ACHN (cell line): ENCODE measurements at places on chromosomes 5 and 9.

DNA sequence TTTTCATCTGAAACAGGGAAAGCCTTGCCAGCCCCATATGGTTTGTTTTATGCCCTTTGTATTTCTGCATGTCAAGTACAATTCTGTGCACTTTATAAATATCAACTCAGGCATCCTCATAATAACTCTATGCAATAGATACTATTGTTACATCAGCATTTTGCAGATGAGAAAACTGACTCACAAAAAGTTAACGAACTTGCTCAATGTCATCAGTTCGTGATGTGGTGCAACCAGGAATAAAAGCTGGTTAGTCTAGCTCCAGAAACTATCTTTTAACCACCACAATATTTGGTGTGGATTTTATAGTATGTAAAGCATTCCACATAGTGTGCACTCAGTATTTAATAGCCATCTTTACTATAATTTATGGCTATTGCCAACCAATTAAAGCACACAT lies 134.9 kb downstream of the MRPS30 start:
- no peak for DNase-seq

- no peak for DNase-seq
Observed at GRCh38 chr9:138105561-138106505, 228.3 kb downstream of the CACNA1B start.

DNA sequence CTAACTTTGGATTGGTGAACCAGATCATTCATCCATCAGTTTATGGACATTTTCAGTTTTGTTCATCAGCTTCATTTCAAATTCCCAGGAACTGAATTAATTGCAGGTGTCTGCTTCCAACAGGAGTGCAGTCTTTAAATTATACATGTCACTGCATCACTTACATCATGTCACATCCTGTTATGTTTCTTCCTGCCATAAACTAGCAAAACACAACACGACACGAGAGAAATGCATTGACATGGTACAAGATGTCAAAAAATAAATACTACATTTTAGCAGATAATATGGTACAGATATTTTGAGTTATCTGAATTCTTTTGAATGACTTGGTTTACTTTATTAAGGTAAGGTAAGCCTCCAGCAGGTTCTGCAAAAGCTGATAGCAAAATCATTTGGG lies 415.5 kb downstream of the NR2F1-AS1 start:
- no peak for DNase-seq

- no peak for DNase-seq
Observed at GRCh38 chr5:119828541-119828940, 199.2 kb downstream of the FAM170A start.
